ENCODE measurements at places on chromosomes 12 and 14.
A peak's percentile ranks its signal among the peaks of the same experiment; 100 is the strongest.

DNA sequence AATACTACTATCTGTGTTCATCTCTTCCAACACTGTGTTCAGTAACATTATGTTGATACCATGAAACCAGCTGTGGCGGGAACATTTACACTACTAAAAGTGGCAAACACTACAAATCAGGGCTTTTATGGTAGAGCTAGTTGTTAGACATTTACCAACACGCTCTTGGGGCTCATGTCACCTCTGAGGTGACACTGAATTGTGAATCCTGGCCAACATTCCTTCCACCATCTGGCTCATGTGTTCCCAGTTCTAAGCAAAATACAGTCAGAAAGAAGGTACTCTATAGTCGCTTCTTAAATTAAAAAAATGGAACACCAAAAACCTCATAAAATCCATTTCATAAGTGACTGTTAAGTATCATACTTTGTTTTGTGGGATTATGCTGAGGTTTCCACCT is 436.6 kb downstream of the FUT8 start:
- no peak for DNase-seq

DNA sequence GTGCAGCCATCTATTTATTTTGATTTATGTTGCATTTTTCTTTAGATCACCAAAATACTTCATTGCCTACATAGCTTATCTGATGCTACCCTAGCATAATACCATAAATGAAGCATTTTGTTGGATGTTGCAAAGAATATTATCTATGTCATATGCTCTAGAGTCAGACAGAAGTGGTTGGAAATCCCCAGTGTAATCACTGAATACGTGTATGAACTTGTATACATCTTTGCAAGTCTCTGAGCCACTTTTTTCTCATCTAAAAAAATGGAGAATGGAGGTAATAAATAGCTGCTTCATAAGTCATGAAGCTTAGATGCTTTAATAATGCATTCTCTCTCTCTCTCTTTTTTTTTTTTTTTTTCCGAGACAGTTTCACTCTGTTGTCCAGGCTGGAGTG is 18.5 kb downstream of the EVL start:
- no peak for DNase-seq

- DNase-seq, result no peak
These were observed 27.8 kb upstream of the FBXO34 start for GRCh38 chr14:55243386-55243785.

- DNase-seq, result no peak
These were observed 336.4 kb upstream of the FBXO33 start for GRCh38 chr14:39768589-39768988.

DNA sequence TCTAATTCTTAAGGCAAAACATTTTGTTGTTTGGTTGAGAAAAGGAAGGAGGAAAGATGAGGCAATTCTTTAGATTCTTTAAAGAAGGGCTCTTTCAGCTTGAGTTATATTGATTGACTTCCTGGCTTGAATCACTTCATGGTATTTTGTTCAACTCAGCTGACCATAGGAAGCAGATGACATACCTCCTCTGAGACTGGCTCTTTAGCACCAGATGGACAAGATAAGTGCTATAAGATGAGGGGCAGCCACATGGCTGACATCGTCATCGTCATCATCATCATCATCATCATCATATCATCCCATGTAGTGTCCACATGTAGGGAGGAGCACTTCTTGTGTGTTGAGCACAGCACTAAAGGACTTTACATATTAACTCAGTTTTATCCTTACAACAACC is 81.3 kb downstream of the SSPN start:
- DNase-seq, result no peak

GRCh38 chr14:64891839-64892375 is 12.2 kb upstream of the SPTB start:
- DNase-seq, result no peak

- no peak for DNase-seq
These were observed 46.9 kb upstream of the DYNC1H1 start for GRCh38 chr14:101917413-101918017.

- peak; percentile 14 for DNase-seq
These were observed 840 bp downstream of the SIX4 start for GRCh38 chr14:60723116-60723906.

GRCh38 chr14:99605299-99605961 is 1.4 kb upstream of the CCDC85C start:
- DNase-seq, result peak; percentile 62
